ENCODE measurements at places on chromosomes 3 and 15.

GRCh38 chr3:184811034-184811433 lies 932 bp upstream of the VPS8 start:
- no peak for DNase-seq

GRCh38 chr3:128573160-128573559 lies 77.5 kb downstream of the RPN1 start:
- DNase-seq, result no peak

DNA sequence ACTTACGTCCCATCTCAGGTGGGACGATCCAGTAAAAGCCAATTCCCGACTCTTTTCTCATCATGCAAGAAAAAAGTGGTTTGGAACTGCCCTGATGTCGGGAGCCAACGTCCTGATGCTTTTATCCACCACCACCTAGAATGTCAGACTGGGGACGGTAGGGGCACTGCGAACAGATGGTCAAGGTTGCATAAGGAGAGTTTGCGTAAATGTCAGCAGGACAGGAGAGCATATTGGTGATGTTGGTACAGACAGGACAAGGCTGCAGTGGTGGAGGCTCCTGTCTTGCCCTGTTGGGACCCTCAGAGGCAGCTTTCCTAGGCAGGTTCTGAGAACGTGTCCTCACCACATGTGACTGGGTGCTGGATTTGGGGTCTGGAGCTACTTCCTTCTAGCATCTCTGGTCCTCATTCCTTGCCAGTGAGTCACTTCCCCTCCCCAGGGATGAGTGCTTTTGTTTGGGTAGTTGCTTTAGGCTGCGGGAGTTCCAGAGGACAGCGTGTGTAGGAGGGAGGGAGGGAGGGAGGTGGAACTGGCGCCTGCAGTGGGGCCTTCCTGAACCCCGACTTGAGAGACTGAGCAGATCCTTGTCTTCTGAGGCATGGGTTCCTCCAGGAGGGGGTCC lies 21.0 kb downstream of the THSD4 start:
- DNase-seq, result no peak

- DNase-seq, result no peak
Measured at GRCh38 chr3:123067689-123068600, 1.1 kb downstream of the PDIA5 start.

DNA sequence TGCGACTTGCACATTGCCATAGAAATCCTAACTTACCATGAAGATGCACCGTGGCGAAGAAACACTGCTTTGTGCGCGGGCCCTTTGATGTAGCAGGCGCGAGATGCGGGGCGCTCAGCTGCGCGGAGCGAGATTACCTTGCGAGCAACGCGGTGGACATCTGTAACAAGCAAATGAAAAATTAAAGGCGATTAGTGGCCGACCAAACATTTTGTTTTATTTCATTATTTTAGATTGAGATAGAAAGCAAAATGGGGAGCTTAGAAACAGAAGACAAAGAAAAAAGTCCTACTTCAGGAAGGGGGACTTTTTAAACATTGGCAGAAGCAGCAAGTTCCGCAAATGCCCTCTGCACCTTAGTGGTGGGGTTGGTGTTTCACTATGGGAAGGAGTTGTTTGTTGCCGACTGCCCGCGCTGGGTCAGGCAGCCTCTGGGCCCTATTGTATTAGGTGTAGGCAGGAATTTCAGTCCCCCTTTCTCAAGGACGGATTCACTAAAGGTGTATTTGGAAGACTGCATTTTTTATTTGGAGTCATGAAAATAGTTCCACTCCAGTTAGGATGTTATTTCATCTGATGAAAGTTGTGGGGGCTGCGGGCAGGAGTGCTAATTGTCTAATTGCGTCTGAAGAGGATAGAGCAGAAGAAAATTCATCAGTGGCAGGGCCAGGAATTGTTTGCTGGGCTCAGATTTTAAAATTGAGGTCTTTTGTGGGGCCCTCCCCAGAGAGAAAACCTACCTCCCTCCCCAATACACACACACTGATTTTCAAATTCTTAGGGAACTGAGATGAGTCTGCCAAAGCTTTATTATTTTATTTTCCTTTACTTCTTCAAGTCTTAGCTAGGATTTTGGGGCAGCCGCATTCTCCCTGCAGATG lies 17.4 kb downstream of the ZIC4 start:
- DNase-seq, result no peak

DNA sequence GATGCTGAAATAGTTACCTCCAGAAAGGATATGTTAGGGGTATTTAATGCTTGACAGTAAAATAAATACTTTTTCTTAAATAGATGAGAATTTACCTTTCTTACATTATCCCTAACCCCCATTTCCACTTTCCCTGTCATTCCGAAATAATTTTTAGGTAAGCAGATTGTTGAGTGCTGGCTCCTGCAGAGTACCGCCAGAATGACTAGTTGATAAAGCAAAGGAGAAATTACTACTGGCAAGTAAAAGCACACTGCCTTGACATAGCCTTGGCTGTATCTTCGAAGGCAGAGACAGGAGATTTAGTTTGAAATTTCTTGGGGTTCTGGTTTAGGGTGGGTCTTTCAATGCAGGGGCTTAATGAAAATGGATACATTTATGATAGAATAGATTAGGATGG lies 40.8 kb downstream of the LRRC49 start:
- no peak for DNase-seq

GRCh38 chr3:150035301-150035779 lies 64.6 kb upstream of the PFN2 start:
- no peak for DNase-seq

DNA sequence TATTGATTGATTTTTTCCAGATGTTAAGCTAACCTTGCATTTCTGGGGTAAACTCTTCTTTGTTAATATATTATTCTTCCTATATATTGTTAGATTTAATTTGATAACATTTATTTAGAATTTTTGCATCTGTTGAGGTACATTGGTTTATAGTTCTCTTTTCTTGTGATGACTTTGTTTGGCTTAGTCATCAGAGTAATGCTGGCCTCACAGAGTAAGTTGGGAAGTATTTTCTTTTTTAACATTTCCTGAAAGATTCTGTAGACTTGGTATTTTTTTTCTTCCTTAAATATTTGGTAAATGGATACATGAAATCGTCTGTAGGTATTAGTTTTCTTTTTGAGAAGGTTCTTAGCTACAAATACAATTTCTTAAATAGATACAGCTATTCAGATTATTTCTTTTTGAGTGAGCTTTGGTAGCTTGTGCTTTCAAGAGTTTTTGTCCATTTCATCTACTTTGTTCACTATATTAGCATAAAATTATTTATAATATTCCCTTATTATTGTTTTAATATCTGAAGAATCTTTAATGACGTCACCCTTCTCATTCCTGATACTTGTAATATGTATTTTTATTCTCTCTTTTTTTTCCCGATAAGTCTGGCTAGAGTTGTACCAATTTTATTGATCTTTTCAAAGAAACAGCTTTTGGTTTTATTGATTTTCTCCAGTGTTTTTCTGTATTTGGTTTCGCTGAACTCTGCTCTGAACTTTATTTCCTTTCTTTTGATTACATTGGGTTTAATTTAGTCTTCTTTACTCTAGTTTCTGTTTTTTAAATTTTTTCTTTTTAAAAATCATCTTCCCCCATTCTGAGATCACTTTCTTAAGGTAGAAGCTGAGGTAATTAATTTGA lies 6.5 kb upstream of the HPS3 start:
- DNase-seq, result no peak

GRCh38 chr15:43150191-43150929 lies 17.0 kb downstream of the TMEM62 start:
- no peak for DNase-seq

- DNase-seq, result no peak
Measured at GRCh38 chr15:45606413-45606812, 19.2 kb downstream of the BLOC1S6 start.

DNA sequence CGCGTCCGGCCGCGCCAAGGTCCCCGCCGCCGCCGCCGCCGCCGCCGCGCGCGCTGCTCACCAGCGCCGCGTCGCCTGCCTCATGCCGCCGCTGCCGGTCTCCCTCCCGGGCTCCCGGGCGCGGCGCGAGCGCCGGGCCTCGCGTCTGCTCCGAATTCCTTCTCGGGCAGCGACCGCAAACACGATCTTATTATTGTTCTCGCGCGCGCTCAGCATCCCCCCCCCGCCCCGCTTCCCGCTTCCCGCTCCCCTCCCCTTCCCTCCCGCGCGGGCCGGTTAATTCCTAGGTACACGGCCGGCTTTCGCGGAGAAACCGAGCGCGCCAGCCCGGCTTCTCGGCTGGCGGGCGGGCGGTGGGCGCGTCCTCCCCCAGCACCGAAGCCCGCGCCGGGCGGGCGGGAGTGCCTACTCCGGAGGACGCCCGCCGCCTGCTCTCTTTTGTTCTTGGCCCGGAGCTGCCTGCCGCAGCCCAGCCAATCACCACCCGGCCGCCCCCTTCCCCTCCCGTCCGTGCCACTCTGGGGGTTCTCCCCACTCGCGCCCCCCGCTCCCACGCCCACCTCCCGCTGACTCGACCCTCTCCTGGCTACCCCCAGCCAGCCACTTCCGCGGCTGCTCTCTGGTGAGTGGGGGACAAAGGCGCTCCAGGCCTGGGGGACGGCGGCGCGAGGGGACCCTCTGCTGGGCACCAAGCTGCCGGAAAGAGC lies at the start of gene HDGFL3:
TSS of gene HDGFL3 (minus strand) at position 164 of the 707 bp plus-strand sequence. CDS start 409 bp downstream, outside the sequence.
- peak; percentile 56 for DNase-seq

GRCh38 chr3:135966962-135967274 lies 1.4 kb downstream of the PPP2R3A start:
- no peak for DNase-seq

DNA sequence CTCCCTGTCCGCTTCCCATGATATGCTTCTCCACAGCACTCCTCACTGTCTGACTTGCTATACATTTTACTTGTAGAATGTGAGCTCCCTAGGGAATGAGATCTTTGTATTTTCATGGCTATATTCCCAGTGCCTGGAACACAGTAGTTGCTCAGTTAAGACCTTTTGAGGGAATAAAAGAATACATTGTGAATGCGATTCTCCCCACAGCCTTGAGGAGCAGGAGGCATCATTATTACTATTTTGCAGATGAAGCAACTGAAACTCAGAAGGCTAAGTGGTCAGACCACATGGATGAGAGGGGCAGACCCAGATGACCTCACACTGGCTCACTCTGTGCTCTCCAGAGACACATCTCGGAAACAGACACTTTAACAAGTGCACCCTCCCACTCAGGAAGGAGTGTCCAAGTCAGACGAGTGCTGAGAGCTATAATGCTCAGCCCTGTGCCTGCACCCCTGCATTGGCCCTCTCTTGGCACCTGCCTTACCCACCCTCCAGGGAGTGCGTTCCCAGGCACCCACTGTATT lies 46.8 kb downstream of the SST start:
- DNase-seq, result no peak

GRCh38 chr15:93491291-93491690 lies 402.3 kb upstream of the RGMA start:
- no peak for DNase-seq

GRCh38 chr15:50907601-50908208 lies 778 bp upstream of the AP4E1 start:
- no peak for DNase-seq

- no peak for DNase-seq
Measured at GRCh38 chr3:58026598-58026997, 18.4 kb downstream of the FLNB start.

DNA sequence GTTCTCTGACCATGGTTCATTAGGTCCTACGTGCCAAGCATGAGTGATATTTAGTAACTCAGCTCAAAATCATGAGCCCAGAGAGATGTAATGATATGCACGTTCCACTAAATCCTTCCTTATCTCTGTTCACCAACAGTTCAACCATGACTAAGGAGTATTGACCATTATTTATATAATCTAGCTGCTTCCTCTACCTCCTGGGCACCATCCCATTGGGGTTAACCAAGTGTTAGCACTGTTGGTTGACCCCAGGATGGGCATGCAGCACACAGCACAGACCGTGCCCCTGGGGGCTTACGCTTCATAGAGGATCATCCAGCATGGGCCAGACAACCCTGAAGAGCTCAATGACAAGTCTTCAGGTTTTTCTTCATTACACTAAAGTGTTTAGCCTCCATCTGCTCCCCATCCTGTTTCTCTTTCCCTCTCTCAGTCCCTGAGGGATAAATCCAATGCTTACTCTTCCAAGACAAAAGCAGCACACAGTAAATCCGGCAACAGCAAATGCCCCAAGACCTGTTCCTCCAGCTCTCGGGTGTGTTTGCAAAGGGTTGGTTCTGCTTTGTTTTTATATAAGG lies 10.4 kb downstream of the FAM174B start:
- no peak for DNase-seq

GRCh38 chr15:95629503-95630168 lies 700.9 kb upstream of the NR2F2 start:
- no peak for DNase-seq

- no peak for DNase-seq
Measured at GRCh38 chr15:85826756-85827515, 32.2 kb upstream of the KLHL25 start.

GRCh38 chr3:17183951-17184550 lies 299.3 kb downstream of the PLCL2 start:
- DNase-seq, result no peak

- DNase-seq, result no peak
Measured at GRCh38 chr3:184716622-184717398, 4.9 kb upstream of the MAGEF1 start.

- DNase-seq, result peak; percentile 49
Measured at GRCh38 chr3:115819785-115820384, 196.6 kb downstream of the GAP43 start.

DNA sequence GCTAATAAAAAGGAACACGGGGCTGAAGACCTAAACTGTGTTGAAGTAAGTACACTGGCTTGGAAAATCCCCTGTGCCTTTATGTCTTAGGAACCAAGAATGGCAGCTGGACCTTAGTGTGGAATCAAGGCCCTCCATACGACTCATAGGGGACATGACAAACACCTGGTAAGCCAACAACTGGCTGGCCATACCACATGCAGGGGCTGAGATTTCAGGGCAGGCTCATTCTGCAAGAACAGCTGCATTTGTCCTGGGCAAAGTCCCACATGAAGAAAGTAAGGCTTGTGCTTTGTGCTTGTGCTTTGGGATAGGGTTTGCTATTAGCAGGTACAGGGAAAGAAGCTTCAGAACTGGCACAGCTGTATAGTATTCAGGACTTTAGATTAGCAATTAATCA lies 18.0 kb downstream of the ETV5 start:
- no peak for DNase-seq

DNA sequence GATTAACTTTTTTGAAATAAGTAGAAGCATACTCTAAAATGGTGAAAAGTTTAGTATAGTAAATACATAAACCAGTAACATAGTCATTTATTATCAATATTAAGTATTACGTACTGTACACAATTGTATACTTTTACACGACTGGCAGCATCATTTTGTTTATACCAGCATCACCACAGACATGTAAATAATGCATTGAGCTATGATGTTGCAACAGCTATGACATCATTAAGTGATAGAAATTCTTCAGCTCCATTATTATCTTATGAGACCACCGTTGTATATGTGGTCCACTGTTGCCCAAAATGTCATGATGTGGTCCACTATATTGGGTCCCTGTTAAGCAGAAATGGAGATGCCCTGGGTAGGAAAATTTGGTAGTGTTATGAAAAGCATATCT lies 51.3 kb downstream of the DRD3 start:
- DNase-seq, result no peak
